ENCODE measurements at places on chromosomes 6 and 20.
A peak's percentile ranks its signal among the peaks of the same experiment; 100 is the strongest.

DNA sequence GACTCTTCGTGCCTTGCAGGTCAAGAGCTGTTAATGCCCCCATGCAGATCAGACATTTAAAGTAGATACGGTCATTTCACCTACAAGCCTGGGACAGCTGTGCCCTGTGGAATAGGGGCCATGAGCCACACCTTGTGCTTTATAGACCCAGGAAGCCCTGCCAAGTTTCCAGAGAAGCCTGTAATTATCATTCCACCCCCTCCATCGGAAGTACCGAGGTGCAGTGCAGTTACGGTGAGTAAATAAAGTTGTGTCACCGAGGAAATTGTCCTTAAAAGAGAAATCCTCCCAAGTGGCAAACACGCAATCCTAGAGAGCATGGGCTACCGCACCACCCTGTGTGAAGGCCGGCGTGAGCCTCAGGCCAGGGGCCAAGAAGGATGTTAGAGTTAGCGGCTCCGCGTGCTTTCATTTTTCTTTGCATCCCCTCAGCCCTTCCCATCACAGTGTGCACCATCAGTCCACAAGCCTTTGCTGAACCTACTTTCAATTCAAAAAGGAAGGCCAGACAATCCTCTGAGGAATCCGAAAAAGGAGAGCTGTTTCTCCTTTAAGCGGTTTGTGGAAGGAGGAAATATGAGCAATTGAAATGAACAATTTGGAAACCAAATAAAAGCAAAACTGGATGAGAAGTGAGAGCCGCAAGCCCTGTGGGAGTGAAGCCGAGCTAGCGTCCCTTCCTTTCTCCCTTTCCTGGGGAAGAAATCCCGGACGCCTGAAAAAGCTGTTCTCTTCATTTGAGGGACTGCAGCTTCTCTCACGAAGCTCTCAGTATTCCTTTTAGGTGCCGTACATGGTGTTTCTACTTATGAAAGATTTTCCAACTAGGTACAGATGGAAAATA is 183.3 kb upstream of the PDE10A start:
- no peak for DNase-seq

DNA sequence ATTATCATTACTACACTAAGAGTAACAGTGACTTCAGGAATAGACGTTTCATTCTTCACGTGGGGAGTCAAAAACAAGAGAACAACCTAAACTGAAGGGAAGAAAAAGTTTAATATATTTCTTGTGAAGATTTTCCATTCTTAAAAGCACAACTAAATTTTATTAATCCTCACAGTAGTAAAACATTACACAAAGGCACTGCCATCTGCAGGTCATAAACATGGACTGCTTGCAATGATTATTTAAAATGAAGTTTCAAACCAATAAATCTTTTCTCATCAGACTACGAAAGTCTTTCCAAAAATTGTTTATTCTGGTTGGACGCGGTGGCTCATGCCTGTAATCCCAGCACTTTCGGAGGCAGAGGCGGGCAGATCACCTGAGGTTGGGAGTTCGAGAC is 2.6 kb downstream of the NCOA5 start:
- no peak for DNase-seq

DNA sequence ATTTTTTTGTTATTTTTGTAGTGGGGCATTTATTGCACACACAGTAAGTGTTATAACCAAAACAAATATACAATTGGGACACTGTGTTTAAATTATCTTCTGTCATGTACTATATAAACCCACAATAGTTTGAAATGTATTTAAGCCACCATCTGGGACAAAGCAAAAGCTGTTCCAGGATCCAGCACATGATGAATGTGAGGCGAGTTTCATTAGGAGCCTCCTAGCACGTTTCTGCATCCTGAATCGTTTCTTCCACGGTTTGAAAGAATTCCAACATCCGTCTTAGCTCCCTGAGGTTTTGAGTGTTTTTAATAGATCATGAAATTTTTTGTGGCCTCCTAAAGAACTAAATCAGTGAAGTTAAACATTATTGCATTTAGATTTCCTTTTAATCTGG is 65.8 kb downstream of the EYA4 start:
- no peak for DNase-seq

- DNase-seq, result no peak
Observed at GRCh38 chr20:2002365-2002764, 8.5 kb upstream of the PDYN start.

GRCh38 chr6:160990847-160991405 is 643 bp upstream of the MAP3K4 start:
- no peak for DNase-seq

DNA sequence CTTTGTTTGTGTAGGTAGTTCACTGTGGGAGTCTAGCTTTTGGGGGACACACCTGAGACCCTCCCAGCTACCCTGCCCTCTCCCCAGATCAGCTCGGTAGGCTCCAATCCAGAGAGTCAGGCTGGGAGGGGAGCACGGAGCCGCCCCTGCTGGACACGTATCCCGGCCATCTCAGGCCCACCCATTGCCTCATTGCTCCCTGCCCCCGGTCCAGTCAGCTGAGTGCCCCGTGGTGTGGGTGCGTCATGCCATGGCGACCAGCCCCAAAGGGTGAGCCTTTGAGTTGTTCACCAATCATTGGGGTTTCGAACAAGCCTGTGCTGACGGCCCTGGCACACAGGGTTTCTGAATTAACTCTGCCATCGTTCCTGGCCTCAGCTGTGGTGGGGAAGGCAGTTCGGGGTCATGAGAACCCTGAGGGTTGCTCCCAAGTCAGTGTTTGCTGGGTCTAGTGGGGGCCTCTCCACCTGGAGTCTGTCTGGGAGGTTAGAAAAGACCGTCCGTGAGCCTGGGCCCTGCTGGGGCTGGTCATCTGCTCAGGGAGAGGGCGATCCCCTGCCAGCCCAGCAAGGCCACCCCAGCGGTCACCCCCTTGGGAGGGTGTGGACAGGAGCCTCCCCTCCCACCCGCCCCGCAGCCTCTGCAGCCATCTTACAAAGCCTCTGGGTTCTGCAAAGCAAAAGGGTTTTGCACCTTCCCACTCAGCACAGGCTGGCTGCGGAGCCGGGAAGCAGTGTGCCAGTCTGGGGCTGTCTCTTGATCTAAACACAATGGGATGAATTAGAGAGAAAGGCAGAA is 34.5 kb downstream of the NTSR1 start:
- DNase-seq, result no peak

- no peak for DNase-seq
Observed at GRCh38 chr6:107601406-107601805, 111.5 kb downstream of the SOBP start.

DNA sequence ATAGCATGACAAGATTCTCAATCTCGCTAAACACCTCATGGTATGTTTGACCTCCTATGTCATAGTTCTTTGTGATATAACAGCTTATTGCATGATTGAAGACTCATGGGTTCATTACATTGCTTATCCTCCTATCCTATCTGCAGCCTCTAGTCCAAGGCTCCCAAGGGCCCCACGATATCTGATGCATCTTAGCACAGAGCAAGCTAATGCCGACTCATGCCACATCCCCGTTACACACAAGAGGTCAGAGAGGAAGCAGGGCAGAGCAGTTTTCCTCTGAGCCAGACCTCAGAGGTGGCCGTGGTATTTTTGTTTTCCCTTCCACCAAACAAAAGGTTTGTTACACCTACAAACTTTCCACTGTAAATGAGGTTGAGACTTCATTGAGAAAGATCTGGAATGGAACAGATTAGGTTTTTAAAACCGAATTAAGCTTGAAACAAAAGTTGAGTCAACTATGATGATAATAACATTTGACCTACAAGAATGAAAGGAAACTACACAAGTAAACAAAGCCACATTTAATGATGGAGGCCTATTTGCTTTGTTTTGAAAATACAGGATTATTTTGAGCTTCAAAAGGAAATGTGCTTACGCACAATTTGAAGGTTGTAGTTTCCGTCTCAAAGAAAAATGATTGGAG is 133.9 kb upstream of the MYLIP start:
- no peak for DNase-seq

DNA sequence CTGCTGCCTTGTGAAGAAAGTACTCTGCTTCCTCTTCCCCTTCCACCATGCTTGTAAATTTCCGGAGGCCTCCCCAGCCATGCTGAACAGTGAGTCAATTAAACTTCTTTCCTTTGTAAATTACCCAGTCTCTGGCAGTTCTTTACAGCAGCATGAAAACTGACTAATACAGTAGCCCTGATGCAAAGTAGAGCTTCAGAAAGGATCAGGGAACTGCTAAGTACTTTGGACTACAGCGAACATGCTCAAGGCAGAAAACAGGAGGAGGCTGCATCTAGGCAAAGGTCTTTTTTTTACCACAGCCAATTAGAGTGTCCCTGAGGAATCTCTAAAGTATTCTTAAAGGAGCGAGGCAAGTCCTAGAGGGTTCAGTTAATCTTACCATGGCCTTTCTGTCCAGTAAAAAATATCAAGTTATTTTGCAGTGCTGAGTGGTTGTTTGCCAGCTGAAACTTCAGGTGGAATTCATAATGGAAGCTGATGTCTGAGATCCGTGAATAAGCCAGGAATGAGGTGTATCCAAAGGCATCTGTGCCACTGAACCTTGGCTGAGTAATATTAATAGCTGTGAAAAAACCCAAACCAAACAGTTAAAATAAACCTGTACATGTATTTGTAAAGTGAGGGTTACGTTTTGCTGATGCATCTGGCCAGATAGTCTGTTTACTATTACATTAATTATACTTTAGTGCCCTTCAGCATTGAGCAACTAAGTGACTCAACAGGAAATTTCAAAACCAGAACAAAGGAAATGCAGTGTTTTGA is 170.4 kb downstream of the PHF3 start:
- DNase-seq, result no peak

GRCh38 chr20:6045566-6045965 is 8.3 kb downstream of the LRRN4 start:
- DNase-seq, result no peak

DNA sequence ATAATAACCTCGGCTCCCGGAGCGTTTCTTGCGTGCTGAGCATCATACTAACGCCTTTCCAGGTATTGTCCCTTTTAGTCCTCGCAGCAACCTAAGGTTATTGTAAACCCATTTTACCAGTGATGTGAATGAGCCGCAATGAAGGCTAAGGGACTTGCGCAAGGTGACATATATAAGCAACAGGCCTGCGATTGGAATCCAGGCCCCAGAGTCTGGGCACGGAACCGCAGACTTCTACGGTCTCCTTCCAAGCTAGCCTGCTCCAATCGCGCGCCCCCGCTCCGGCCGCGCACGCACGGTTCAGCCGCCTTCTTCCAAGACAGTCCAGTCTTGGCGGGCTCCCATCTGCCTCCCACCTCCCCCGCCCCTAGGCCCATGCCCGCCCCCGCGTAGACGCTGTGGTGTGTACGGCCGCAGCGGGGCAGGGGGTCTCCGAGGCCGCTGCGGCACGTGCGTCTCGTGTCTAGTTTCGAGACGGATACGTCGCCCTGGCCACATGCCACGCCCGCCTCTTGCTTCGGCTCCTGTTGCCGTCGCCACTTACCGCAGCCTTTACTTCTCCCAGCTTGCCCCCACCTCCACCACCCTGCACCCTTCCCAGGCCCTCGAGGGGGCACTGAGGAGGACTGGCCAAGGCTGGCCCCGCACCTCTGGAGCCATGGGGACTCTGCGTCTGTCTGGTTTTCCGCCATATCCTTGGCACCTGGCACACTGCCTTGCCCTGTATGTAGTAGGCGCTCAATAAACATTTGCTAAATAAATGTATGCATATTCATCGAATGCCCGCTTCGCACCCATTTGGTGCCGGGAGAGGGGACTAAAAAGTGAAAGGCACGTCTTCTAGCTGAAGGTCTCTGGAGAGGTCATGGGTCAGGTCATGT is 855 bp upstream of the GFOD1 start:
- DNase-seq, result no peak

DNA sequence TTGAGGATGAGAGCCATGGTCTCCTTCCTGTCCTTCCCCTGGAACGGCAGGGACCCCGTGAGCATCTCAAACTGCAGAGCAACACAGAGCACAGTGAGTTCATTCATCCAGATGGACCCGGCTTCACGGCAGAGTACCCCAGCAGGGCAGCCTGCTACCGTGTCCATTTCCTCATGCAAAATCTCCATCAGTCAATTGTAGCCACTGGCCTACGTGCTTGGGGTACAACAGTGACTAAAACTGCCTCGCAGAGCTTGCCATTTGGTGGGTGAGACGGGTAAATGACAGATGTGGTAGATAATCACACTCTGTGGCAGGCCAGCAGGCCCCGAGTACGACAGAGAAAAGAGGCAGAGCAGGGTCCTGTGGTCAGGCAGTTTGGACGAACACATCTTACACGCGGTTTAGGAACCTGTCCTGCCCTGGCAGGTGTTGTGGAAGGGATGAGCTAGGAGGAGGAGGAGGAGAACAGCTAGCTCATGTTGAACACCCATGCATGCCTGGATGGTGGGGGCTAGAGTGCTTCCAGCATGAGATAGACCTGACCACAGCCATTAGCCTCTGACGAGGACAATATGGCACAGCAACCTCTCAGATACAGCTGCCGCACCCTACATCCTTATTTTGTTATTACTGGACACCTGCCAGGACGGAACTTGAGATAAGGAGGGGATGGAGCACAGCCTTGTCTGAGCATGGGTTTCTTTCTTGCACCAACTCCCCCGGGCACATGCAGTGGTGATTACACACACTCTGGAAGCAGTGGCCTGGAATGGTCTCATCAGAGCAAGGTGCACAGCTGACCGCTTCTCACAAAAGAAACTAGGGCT is 95.6 kb downstream of the RAMACL start:
- no peak for DNase-seq

DNA sequence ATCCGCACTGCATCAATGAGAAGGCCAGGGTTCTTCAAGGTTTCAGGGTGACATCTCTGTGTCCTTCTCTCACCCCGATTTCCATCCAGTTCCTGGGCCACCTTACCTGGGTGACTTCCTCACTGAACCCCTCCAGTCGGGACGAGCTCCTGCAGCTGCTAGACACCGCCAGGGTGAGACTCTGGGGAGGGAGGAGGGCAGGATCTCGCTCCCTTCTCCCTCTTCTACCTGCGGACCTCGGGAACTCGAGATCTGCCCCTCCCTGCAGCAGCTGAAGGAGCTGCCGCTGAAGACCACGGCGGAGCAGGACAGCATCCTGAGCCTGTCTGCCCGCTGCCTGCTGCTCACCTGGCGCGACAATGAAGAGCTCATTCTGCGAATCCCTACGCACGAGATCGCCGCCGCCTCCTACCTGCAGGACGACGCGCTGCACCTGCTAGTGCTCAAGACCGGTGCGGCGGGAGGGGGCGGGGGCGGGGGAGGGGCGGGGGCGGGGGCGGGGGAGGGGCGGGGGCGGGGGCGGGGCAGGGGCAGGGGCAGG is 7.5 kb downstream of the CCM2L start:
- DNase-seq, result peak; percentile 85

All from H1 (cell line).